ENCODE measurements at places on chromosomes 1 and 21.
A peak's percentile ranks its signal among the peaks of the same experiment; 100 is the strongest.

DNA sequence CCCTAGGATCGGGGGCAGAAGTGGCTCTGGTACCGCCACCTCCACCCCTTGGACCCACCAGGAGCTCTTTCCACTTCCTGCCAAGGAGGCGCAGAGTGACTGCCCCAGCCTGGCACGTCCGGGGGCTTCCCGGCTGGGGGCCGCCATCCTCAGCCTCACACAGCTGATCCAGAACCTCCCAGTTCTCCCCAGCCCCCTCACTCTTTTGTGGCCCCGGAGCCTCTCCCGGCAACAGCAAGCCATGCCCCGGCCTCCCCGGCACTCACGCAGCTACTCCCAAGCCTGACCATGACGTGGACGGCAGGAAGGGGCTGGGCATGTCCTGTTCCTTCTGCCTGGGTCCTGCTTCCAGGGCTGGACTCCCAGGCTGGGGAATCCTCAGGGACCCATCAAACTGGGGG lies 17.1 kb downstream of the TP73 start:
- no peak for DNase-seq

- DNase-seq: no peak
Observed at GRCh38 chr1:181216591-181216994, 128.1 kb downstream of the IER5 start.

DNA sequence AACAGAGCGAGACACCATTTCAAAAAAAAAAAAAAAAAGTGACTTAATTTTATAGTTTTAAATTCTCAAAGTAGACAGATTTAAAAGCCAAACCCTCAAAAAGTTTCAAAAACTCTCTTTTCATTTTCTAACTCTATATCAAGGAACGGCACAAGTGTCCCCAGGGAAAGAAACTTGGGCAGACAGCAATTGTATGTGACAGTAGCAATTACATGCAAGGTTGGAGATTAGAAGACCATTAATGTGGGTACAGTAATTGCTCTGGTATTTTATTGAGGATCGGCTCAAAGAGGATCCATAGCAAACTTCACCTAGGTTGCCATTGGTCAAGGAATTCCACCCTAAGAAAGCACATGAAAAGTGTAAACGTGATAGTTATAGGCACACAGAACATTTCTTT lies 46.2 kb downstream of the ACBD6 start:
- DNase-seq: no peak

DNA sequence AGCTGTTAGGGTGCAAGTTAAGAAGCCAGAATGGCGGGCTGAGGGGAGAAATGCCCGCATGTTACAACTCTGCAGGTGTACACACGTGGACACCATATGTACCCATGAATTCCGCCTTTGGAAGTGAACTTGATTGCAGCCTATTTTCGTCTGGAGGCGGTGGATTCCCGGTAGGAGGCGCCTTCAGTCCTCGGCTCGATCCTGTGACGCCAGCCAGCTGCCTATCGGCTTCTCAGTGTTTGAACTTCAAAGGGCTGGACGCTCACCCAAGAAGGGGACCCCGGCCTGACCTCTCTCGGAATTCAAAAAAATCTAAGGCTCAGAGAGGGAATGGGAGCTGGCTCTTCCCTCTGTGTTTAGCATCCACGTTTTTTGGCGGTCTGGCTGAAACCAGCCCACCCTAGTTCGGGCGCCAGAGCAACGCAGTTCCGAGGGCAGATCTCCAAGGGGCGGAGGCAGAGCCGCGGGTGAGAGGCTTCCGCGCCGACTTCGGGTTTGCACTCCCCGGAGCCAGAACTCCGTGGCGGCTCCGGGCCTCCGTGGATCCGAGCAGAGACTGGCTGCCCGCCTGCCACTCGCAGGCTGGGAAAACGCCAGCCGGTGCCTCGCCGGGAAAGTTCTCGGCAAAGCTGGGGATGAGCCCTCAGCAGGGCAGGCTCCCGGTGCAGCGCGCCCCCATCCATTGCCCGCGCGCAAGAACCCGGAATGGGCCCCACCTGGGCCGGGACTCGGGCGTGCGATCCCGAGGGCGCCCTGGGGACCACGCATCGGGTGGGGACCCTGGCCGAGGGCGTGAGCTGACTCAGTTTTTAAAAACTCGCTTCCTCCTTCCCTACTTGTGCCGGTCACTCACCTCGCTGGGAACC lies 996 bp upstream of the TMEM51 start:
- no peak for DNase-seq

DNA sequence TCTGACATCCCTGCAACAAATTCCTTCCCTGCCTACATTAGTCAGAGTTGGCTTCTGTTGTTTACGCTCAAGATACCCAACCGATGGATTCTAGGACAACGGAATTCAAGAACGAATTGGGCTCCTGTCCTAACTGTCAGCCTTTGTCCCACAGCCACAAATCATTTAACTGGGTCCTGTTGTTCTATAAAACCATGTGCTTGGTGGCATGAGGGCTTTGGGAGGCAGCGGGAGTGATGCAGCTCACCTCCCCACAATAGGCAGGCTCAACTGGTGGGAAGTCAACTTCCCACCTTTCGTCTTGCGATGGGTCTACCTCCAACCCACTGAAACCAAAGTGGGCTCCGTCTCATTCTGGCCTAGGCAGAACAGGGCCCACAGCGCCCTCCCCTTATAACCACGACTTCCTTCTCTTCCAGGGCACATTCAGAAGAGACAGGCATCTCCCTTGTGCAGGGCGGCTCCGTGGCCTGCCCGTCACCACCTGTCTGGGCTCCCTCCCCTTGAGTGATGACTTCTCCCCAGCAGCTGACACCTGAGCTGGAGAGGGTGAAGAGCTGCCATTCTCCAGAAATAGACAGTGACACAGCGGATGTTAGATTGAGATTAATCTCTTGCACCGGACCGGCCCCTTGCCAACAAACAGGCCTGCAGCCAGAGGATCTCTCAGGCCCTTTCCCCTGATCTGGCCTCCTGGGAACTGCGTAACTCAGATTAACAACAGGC lies 26.5 kb downstream of the LRRC38 start:
- no peak for DNase-seq

- DNase-seq: no peak
Observed at GRCh38 chr1:86636898-86637297, 67.5 kb upstream of the SH3GLB1 start.

- no peak for DNase-seq
Observed at GRCh38 chr1:36122062-36123030, 2.7 kb downstream of the COL8A2 start.

- DNase-seq: no peak
Observed at GRCh38 chr1:188355847-188356246, 1527.1 kb downstream of the PLA2G4A start.

DNA sequence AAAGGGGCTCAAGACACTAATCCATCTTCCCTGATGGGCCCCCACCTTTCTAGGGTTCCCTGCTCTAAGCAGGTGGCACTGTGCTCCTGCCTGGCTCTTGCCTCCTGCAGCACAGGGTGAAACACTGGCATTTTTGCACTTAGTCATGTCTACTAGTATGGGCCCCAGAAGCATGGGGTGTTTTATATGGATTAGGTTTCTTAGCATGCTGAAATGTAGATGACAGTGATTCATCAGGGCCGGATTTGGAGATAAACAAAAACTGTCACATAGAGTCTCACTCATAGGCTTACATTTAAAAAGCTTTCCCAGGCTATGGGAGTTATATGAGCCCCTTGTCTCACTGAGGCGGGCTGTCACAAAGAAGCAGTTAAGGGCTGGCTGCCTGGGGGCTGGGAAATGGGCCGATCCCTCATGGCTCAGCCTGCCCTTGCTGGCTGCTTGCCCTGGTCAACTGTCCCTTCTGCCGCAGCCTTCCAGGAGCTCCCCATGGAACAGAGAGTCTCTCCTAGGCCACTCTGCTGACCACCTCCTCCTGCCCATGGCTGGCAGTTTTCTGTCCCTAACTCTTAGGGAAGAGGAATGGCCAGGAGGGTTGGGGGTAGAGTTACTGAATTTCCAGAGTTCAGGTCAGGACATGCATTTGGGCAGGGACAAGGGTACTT lies 6.5 kb downstream of the GALNT2 start:
- DNase-seq: no peak

DNA sequence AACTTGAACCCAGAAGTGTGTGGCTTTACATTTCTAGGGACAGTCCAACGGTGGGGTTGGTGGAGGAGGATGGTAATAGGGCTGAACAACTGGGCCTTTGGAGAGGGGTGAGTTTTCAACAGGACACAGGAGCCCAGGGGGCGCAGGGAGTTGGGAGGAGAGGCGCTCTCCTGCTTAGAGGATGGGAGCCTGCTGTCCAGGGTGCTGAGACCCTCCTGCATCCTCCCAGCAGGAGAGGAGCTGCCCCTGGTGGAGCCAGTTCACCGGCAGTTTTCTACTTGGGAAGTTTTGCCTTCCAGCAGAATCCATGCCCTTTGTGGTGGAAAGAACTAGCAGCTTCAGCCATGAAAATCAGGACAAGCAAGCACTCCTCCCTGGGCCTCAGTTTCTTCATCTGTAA lies 8.6 kb downstream of the KCNC4 start:
- no peak for DNase-seq

GRCh38 chr1:233796146-233796783 lies 108.2 kb upstream of the SLC35F3 start:
- DNase-seq: no peak

DNA sequence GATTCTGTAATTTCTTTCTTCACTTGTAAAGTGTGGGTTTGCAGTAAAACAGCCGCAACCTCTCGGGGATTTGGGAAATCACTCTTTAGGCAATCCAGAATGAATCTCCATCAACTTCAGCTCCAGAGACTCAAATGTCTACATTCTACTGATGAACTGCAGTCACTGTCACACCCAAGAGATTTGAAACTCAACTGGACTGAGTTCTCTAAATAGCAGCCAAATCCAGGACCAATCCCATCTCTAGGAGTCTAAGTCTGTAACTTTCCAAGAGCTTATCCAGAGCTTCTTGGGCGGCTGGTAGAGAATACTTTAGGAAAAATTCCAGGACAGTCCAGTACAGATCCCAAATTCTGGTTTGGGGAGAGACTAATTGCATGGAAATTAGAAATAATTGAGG lies 62.9 kb downstream of the ADAMTS1 start:
- no peak for DNase-seq

DNA sequence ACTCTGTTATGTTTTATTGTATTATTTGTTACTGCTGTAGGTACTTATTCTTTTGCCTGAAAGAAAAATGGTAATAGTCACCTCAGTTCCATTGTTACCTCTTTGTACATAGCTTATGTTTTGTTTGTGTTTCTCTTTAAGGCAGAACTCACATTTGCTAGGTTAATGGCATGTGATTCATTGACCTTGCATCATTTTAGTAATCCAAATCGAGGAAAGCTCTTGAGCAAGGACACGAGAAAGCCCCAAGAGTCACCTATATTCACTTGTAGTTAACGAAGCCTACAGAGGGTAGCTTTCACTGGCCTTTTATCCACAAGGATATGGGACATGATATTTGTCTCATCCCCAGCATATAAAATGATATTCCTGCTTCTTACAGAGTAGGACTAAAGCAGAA lies 1765.2 kb downstream of the NCAM2 start:
- DNase-seq: no peak

DNA sequence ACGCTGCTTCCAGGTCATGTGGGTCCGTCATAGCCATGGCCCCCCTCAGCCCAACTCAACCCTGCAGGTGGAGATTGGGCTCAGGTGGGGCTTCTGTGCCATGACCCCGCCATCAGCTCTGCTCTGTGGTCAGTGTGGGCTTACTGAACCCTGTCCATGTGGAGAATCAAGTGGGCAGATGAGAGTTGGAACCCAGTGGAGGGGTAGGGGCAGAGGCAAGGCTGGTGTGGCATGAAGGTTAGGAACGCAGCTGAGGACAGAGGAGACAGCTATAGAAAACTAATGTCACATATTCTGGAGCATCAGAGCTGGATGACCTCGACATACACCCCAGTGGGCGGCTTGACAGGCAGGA lies 355.9 kb downstream of the PTPRU start:
- DNase-seq: no peak

DNA sequence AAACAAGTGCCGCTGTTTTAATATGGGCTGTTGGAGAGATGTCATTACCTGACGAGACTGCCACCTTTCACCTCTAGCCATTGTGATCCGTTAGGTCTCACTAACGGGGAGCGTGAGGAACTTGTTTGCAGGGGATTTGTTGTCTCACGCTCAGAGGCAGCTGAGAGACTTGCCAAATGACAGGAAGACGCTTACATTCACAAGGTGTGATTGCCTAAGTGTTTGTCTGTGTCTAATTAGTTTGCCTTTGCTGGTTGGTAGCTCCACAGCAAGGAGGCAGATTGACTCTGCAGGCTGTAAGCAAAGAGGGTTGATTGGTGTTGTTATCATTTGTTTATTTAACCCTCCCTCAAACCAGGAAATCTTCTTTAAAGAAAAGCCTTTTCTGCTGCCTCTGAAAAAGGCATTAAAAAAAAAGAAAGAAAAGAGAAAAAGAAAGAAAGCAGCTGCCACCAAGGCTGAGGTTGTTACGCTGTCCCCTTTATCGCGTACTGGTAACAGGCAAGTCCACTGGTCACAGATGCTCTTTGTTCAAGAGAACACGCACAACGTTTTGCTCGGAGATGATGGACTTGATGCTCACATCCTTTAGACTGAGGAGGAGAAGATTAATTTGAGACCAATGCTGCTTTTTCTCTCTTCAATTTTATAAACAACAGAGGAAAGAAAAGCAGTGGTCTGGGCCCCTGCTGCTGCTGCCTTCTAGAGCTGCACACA lies 203.9 kb downstream of the ZNF326 start:
- DNase-seq: no peak

- DNase-seq: no peak
Observed at GRCh38 chr1:205575294-205575885, 56.4 kb downstream of the ELK4 start.

- no peak for DNase-seq
Observed at GRCh38 chr1:235635938-235636662, 13.5 kb downstream of the GNG4 start.

- DNase-seq: no peak
Observed at GRCh38 chr1:163307479-163308171, 14.1 kb upstream of the NUF2 start.

DNA sequence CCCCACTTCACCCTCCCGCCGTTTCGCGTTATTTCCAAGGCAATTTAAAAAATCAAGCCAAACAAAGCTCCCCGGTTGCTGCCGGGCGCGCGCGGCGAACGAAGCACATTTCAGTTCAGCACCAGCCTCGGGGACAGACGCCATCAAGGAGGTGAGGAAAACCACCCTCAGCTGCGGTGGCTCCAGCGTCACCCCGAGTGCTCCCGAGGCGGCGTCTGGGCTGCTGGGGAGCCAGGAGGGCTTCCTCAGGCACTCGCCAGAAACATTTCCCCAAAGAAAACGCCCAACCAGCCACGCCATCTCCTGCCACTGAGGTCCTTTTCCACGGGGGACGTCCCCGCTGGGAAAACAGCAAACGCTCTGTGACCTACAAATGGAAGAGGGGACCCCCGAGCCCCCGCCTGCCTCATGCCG lies 623 bp downstream of the GNG4 start:
- DNase-seq: peak; percentile 43

- DNase-seq: no peak
Observed at GRCh38 chr1:112937070-112937469, 18.9 kb downstream of the SLC16A1 start.

DNA sequence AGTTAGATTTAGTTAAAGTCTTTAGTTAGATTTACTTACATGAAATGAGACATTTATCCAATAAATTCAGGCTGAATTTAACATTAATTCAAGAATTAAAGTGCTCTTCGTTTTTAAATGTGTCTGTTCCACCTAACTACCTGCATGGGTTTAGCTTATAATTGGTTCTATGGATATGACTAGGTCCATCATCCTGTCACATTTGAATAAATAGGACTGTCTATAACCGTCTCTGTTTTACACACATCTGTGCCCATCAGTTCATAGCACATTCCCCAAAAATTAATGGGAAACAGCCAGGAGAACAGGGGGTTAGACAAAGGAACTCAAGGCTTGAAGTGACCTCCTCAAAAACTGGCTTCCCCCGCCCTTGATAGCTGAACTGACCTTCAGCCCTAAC lies 219.6 kb downstream of the MRPL39 start:
- no peak for DNase-seq

All from activated CD8-positive, alpha-beta memory T cell treated with anti-CD3 and anti-CD28 coated beads for 1 hour (primary cell).